Sigmoid colon (tissue), 7 donors: ENCODE measurements at places on chromosomes 12 and 14. TPM values are rescaled to one million over a fixed set of nuclear protein-coding genes. Genes with fewer than 3 reads are reported as not detected.

The PEBP1 gene
- total RNA-seq: 339 TPM

The WNT5B gene
- 32.4 TPM for total RNA-seq

The CYP46A1 gene
- 2.0 TPM for total RNA-seq

The FOXA1 gene
- not detected for total RNA-seq

The SCYL2 gene
- 97.3 TPM for total RNA-seq
